ENCODE measurements at places on chromosomes 3 and 15.
A peak's percentile ranks its signal among the peaks of the same experiment; 100 is the strongest.

DNA sequence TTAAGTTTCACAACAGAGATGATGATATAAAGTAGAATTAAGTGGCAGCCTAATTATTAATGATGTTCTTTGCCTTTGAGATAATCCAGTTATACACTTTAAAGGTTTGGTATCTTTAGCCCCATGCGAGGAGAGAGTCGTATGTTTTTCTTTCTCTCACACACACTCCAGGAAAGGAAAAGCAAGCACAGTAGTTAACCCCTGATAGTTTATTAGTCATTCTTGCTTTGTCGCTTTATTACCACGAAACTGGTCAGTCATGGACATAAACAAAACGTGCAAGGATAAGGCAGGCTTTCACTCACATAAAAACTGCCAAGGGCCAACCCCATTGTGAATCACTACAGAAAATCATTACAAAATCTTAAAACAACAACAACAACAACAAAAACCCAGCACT lies 866.9 kb downstream of the FHIT start:
- no peak for DNase-seq

DNA sequence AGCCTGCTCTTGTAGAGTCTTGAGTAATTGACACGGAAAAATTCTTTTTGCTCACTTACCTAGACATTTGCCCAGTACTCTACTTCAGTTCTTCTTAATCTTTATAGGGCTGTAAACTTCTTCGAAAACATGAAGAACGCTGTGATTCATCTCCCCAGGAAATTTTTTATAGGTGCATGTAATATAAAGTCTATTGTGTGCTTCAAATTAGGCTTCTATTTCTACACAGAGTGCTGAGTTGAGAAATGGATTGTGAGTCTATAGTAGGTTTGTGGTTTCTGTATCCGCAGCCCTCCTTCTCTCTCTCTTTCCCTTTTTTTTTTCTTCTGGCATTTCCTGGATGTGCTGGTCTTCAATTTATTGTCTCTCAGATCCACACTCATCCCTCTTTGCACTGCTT lies 183.3 kb upstream of the DCBLD2 start:
- DNase-seq, result no peak

DNA sequence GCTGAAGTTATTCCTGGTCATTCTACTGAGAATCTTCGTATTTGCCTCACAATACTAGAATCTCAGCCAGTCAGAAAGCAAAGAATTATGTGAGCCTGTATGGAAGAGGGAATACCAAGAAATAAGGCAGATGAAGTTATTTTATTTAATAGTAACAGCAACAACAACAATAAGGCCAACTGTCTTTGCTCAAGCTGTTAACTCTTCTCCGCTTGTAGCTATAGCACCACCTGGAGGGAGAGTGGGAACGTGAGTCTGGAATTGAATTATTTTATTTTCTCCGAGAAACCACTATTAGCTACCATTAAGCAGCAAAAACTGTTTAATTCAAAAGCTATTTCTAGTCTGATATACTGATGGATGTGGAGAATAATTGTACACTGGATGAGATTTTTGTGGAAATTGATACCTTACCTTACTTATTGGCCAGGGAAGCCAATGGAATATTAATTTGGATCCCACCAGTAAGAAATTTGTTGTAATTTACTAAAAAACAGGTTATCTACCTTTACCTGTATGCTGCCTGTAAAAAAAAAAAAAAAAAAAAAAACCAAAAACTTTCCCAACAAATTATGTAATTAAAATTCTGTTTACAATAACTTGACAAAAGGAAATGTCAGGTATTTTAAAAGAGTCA lies 50.1 kb downstream of the CALML4 start:
- DNase-seq, result peak; percentile 58

DNA sequence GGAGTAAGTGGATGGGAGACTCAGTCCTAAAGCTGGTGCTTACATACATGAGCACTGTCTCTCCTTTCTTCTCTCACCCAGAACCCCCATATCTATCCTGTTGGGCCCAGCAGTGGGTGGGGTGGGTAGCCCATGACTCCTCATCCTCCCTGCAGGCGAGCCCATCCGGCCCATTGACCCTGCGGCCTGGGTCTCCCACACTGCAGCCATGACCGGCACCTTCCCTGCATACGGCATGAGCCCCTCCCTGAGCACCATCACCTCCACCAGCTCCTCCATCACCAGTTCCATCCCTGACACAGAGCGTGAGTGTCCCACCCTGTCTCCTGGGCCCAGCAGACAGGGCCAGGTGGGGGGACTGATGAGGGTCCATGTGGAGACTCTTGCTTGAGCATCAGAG lies 8.0 kb upstream of the AP2M1 start:
- no peak for DNase-seq

DNA sequence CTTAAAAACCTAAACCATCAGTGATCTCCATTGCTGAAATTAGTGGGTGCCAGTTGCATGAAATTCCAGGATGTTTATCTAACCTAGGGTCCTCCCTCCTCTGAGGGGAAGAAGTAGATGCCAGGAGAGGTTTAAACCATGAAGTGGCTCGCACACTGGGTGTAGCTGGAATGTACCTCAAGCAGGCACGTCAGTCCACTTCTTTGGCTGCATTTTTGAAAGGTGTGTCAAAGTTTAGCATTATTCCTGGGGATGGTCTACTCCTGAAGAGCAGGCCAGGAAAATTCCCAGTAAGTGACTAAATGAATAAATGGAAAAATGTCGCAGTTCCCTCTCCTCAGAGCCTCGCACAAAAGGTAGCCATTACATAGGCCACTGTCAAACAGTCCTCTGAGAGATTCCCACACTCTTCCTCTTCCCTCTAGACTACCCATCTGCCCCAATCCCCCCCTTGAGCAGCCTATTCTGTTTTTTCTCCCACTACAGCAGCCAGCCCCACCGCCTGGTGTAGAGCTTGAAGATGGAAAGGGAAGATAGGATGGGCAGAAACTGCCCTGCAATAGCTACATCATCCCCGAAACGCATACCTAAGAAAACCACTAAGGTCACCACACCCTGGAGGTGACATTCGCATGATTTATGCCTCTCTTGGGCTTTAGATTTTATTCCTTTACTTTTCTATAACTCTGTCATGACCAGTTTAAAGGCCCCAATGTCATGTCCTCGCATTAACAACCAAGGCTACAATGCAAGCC lies 655 bp upstream of the TMOD3 start:
- no peak for DNase-seq

GRCh38 chr3:158434412-158435038 lies 136.5 kb upstream of the MLF1 start:
- peak; percentile 62 for DNase-seq

GRCh38 chr3:25536521-25537391 lies 108.7 kb downstream of the RARB start:
- peak; percentile 72 for DNase-seq

- DNase-seq, result no peak
These were observed 82.5 kb downstream of the ADAM10 start for GRCh38 chr15:58666957-58667356.

Measured in NCI-H69 (cell line).